ENCODE measurements at places on chromosomes 13 and 19.

- DNase-seq: no peak
Observed at GRCh38 chr13:79660361-79660760, 179.4 kb downstream of the NDFIP2 start.

DNA sequence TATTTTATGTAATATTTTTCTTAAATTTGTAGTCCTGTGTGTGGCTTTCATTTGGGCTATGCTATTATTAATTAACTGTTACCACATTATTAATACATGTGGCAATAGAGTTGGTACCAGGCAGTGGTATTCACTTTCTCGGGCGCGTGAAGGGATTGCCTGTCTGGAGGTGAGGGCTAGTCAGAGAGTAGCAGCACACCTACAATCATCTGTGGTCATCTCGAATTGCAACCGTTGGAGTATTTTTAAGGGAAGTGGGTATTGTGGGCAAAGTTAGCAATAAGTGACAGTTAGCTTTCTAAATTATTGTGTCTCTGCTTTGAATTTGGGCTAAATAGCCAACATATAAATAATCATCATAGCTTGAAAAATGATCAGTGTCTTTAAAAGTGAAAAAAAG is 20.0 kb upstream of the GPR18 start:
- no peak for DNase-seq

- DNase-seq: no peak
Observed at GRCh38 chr19:18456974-18457373, 19.0 kb upstream of the ISYNA1 start.

GRCh38 chr19:36009220-36009619 is 607 bp upstream of the SYNE4 start:
- peak; percentile 13 for DNase-seq

DNA sequence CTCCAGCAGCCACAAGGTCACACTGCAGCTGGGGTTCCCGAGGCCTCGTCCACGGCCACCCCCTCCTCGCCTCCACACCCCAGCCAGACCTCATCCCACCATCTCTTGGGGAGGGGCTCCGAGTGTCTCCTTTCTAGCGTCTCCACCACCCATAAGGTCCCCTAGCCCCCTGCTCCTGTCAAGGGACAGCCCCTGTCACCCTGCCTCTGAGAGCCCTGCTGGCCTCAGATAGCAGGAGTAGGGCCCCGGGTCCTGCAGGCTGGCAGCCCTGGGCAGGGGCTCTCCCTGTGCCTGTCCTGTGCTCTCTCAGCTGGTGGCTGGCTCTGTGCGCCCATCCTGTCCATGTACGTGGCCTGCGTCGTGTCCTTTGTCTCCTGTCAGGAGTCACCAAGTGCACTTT is 17.0 kb downstream of the COMP start:
- no peak for DNase-seq

GRCh38 chr13:111342721-111343120 is 22.3 kb downstream of the TEX29 start:
- no peak for DNase-seq

- no peak for DNase-seq
Observed at GRCh38 chr13:57128909-57129308, 11.8 kb upstream of the PRR20A start.

DNA sequence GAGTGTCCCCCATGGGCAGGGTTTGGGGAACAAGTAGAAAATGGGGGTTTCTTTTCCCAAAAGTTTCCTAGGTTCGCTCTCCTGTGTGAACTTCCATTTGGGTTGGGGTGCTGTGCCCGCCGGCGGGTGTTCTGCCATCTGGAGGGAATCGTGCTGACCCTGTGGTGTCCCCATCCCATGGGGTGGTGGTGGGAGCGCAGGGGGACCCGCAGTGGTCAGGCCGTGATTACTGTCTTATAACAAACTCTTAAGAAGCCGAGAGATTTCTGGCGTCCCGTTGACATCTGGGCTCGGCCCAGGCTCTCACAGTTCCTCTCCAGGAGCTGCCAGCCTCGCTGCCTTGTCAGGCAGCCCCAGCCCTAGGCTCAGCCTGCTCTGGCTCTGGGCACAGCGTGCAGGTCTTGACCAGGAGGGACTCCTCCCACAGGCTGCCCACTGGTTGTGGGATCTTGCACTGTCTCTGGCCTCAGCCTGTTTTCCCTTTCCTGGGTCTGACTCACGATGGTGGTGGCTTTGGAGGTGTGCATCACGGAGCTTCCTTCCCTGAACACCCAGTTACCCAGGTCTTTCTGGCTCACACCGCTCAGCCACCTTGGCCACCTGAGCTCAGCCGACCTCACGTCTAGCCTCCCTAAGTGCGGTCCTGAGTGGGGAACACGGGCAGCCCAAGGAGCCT is 34.5 kb downstream of the PLEKHJ1 start:
- DNase-seq: no peak

GRCh38 chr13:66347486-66348117 is 882.5 kb downstream of the PCDH9 start:
- DNase-seq: no peak

GRCh38 chr19:13499692-13500091 is 6.6 kb downstream of the CACNA1A start:
- DNase-seq: no peak

DNA sequence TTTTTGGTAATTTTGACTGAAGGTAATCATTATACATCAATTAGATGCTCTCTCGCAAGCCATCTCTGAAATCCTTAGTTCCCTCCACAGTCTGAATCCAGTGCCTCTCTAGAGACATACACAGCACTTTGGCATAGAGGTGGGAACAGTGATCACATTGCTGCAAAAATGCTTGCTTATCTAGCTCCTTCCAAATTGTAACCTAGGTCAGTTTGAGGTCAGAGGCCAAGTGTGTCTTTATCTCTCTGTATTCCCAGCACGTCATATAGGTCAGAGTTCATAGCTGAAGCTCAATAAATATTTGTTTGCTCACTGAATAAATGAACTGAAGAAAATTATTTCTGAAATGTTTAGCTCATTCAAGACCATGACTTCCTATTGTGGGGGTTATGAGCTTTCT is 462.5 kb downstream of the DIAPH3 start:
- DNase-seq: no peak

GRCh38 chr13:90612391-90612790 is 735.1 kb upstream of the MIR17HG start:
- no peak for DNase-seq

DNA sequence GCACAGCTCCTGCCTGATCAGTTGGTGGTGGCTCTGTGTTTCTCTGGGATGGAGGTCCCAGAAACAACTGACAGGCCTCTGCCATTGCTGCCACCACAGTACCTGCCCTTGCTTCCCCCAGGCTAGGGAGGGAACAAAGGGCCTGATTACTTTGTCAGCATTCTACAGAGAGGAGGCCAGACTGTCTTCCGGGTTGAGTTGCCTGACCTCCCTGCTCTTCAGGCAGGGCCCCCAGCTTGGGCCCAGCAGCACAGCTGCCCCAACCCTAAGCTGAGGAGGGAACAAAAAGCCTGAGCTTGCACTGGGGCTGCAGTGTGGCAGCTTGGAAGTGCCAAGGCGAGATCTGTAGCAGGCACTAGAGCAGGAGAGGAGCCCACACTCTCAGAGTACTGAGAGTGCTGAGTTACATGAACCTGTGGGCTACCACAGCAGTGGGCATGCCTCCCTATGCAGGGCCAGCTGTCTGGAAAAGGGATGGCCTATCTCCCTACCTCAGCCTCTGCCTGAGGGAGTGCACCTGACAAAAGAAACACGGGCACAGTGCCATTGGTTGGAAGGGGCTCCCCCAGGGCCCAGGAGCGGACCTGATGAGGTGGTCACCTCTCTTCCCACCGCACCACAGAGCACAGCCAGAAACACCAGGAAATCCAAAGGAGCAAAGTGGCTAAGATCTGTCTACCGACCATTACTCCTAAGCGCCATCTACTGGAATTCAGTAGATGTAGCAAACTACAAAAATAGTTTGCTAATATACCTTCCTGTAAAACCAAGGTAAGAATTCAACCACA is 24.4 kb downstream of the SLC25A15 start:
- no peak for DNase-seq

- DNase-seq: no peak
Observed at GRCh38 chr19:29845574-29846176, 33.9 kb downstream of the CCNE1 start.

GRCh38 chr13:45943965-45944364 is 92.4 kb upstream of the SIAH3 start:
- no peak for DNase-seq

DNA sequence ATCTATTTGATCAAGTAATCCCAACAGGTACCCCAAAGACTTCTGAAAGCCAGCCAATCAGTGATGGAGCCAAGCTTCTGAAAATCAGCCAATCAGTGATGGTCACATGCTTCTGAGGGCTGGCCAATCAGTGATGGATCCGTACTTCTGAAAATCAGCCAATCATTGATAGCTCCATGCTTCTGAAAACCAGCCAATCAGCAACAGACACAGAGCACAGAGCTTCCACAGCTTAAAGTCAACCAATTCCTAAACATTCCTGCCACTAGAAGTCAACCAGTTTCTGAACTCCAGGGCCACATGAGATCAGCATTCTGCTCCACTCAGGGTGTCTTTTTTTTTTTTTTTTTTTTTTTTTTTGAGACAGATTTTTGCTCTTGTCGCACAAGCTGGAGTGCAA is 8.2 kb upstream of the HSD17B14 start:
- DNase-seq: peak; percentile 16

GRCh38 chr13:98273824-98274742 is 97.0 kb upstream of the RNF113B start:
- DNase-seq: no peak

DNA sequence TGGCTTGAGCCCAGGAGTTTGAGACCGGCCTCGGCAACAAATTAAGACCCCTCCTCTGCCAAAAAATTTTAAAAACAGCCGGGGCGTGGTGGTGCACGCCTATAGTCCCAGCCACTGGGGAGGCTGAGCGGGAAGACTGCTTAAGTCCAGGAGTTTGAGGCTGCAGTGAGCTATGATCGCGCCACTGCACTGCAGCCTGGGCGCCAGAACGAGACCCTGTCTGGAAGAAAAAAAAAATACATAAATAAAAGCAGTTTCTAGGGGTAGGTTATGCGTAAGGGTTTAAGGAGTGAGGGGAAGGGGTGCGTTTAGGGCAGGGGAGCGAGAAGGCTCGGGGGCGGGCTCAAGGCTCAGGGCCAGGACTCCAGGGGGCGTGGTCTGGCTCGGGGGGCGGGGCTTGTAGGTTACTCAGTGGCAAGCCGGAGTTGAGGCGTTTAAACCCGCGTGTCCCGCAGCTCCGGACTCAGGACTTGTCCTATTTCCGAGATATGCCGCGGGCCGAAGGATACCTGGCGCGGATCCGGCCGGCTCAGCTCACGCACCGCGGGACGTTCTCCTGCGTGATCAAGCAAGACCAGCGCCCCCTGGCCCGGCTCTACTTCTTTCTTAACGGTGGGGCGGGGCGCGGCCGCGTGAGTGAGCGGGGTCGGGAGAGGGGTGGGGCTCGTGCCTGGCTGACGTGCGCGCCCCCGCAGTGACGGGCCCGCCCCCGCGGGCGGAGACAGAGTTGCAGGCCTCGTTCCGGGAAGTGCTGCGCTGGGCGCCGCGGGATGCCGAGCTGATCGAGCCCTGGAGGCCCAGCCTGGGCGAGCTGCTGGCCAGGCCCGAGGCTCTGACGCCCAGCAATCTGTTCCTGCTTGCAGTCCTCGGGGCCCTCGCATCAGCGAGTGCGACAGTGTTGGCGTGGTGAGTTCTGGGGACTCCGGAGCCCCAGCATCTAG is 10.7 kb downstream of the SPACA6 start:
- peak; percentile 67 for DNase-seq

DNA sequence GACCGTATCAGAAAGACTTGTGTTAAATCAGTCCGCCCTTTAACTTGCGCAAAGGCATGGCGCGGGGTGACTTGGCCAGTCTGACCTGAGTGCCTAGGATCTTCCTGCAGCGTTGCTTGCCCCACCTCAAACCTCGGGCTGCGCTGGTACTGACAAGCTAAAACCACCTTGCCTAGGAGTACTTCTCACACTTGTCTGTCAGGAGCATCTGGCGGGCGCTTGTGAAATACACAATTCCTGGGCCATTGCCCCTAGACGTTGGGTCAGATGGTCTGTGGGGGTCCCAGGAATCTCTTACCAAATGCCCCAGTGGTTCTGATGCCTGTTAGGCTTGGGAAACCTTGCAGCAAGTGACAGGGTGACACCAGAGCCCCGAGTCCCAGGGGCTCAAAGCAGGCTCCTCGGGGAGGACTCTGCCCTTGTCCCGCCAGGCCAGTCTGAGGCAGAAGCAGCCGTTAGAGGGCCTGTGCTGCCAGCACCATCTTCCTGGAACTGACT is 12.9 kb downstream of the CEBPG start:
- no peak for DNase-seq

GRCh38 chr13:75801388-75801945 is 165.3 kb downstream of the LMO7 start:
- DNase-seq: no peak

DNA sequence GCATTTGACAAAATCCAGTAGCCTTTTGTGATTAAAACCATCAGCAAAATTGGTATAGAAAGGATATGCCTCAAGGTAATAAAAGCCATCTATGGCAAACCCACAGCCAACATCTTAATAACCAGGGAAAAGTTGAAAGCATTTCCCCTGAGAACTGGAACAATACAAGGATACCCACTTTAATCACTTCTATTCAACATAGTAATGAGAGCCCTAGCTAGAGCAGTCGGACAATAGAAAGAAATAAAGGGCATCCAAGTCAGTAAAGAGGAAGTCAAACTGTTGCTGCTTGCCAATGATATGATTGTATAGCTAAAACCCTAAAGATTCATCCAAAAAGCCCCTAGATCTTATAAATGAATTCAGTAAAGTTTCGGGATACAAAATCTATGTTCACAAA is 1510.3 kb downstream of the PCDH9 start:
- no peak for DNase-seq

- no peak for DNase-seq
Observed at GRCh38 chr19:11397089-11397610, 13.0 kb upstream of the EPOR start.

GRCh38 chr13:109301726-109302125 is 484.7 kb downstream of the IRS2 start:
- no peak for DNase-seq

- DNase-seq: no peak
Observed at GRCh38 chr13:79987323-79987722, 353.6 kb downstream of the SPRY2 start.

GRCh38 chr13:58085819-58086218 is 454.3 kb downstream of the PCDH17 start:
- no peak for DNase-seq

- DNase-seq: no peak
Observed at GRCh38 chr13:113726961-113727411, 32.0 kb upstream of the TMEM255B start.

- no peak for DNase-seq
Observed at GRCh38 chr13:37211487-37211886, 106.0 kb upstream of the CSNK1A1L start.

DNA sequence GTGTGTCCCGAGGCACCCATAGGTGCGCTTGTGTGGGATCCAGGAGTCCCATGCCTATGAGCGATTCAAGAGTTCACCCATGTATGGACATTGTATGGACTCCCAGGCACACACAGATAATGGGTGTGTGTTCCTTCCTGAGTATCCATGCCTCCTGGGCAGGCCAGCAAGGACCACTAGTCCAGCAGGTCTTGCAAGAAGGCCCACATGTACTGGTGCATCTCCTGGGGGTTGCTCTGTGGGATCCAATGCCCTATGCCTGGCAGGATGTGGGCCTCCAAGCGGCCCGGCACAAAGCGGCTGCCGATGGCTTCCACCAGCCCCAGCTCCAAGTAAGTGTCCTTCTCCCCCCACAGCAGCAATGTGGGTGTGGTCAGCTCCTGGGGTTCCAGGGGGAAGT is 5.0 kb downstream of the EPHX3 start:
- DNase-seq: no peak

Data from AG04450 (cell line).